NCI-H1105 treated with DMSO at 0.1 percent for 48 hours (cell line): ENCODE measurements at places on chromosomes 1 and 21.

- no peak for DNase-seq
These were observed 295.0 kb downstream of the OMA1 start for GRCh38 chr1:58251430-58252073.

- no peak for DNase-seq
These were observed 24.4 kb upstream of the LEPR start for GRCh38 chr1:65395887-65396612.

- DNase-seq, result peak; percentile 46
These were observed 627 bp upstream of the GNB1 start for GRCh38 chr1:1891349-1892078.

- DNase-seq, result peak; percentile 1
These were observed 30.5 kb downstream of the SLC30A1 start for GRCh38 chr1:211548321-211549091.

GRCh38 chr1:61523893-61524605, 200.9 kb downstream of the TM2D1 start:
- DNase-seq, result no peak

DNA sequence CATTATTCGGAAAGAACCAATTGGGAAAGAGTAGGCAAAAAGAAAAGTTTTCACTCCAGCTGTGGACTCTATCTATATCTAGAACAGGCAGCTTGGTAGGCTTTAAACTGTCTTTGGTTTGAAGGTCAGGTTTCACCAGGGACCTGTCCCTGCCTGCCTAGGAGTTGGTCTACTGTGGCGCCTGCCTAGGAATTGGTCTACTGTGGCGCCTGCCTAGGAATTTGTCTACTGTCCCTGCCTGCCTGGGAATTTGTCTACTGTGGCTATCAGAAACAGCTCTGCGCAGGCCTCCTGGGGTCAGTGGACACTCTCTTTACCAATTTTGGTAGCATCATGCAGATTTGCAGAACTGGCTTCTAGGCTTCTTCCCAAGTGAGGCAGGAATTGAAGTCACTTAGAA, 13.8 kb downstream of the USP25 start:
- no peak for DNase-seq

GRCh38 chr21:16667395-16667794, 845.4 kb upstream of the CXADR start:
- no peak for DNase-seq

DNA sequence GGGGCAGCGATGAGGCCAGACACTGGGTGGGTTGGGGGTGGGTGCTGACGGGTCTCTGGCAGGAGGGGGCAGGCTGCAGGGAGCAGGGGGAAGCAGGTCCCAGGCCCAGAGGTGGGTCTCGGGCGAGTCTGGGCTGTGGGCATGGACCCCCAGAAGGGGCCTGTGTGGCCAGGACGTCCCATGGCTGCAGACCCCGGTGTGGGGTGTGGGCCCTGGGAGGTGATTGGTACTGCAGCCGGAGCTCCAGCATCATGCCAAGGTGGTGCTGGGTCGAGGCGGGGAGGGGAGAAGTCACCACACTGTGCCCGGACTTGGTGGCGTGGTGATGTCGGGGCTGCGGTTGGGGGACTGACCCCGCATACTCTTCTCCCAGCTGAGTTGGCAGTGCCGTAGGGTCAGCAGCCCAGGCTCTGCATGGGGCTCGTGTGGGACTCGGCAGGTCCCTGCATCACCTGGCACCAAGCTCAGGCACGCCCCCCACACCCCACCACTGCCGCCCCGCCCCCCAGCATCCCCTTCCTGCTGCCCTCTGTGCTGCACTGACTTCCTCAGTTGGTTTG, 31.2 kb downstream of the PRKCZ start:
- DNase-seq, result no peak

DNA sequence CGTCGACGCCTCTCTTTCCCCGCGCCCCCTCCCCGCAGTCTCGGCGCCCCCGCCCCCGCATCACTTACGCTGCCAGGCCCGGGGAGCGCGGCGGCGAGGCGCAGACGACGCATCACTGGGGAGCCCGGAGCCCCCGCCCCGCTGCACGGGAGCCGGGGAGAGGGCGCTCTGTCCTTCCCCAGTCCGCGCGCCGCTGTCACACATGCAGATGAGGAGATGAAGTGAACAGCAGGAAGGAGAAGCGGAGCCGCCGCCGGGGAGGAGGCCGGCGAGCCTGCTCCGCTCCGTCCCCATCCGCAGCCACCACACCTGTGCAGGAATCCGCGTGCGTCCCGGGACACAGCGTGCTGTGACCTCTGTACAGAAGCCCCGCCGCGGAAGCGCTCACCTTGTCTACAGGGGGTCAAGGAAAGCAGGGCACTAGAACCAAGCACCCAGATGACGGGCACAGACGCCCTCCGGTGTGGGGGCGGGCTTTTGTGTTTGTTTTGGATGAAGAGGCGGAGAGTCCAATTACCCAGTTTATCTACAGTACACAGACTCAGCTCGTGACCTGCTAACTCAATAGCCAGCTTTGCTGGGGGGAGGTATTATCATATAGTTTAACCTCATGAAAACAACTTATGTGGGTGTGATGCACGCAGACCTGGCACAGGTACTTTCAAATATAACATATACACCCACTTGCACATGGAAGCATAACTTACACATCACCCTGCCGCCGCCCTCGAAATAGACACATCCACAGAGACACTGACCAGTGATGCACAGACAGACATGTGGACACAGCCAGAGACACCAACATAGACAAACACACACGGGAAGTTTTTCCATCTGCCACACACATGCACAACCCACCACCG, 12.4 kb downstream of the KLHDC8A start:
- DNase-seq, result peak; percentile 48

- no peak for DNase-seq
These were observed 100.5 kb upstream of the NEK7 start for GRCh38 chr1:198056255-198056654.

GRCh38 chr1:100440075-100440809, 87.9 kb downstream of the CDC14A start:
- no peak for DNase-seq

GRCh38 chr1:58190267-58190988, 356.1 kb downstream of the OMA1 start:
- no peak for DNase-seq

- DNase-seq, result no peak
These were observed 14.0 kb downstream of the AK2 start for GRCh38 chr1:33022650-33023200.

DNA sequence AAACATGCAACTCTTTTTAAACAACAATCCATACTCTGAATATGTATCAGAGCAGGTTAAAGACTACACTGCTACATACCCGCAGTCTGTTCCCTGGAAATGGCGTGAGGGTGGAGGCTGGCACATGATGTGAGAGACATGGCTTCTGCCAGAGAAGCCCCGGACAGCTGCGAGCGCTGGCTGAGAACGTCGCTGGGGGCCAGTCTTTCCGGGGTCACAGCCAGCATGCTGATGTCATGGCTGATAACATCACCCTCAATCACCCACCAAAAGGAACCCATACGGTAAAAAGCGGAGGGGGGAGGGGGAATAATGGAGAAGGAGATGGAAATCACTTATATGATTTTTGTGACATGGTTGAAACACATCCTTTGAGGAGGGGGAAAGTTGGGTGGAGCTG, 29.1 kb downstream of the C1orf198 start:
- no peak for DNase-seq

GRCh38 chr21:43825936-43826622, 36.7 kb downstream of the RRP1 start:
- peak; percentile 48 for DNase-seq

DNA sequence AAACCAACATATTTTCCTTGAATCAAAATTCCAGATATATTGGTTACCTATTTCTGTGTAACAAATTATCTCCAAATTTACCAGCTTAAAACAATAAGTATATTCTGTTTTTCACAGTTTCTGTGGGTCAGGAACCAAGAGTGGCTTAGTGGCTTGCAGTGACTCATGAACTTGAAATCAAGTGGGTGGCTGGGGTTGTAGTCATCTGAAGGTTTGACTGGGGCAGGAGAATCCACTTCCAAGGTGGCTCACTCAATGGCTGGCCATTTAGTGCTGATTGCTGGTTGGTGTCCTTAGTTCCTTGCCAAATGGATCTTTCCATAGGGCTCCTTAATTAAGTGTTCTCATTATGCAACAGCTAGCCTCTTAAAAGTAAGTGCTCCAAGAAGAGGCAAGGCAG, 43.8 kb downstream of the ALG14 start:
- DNase-seq, result no peak

DNA sequence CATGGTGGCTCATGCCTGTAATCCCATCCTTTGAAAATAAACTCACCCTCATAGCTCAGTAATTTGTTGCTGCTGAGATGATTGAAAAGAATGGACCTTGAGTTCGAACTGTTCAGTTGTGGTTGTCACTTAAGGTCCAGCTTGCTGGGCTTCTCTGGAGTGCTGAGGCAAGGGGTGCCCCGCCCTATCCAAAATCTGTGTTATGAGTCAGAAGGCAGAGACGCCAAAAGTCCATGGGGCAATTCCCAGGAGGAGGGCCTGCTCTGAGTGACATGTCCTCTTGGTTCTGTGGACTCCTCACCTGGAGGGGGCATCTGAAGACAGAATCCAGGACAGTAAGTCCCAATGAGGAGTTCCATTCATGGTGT, 64.8 kb downstream of the MYOM3 start:
- no peak for DNase-seq

GRCh38 chr1:54696262-54696661, 19.4 kb upstream of the TTC4 start:
- DNase-seq, result no peak

GRCh38 chr1:111538343-111539025, 35.1 kb upstream of the ADORA3 start:
- no peak for DNase-seq

DNA sequence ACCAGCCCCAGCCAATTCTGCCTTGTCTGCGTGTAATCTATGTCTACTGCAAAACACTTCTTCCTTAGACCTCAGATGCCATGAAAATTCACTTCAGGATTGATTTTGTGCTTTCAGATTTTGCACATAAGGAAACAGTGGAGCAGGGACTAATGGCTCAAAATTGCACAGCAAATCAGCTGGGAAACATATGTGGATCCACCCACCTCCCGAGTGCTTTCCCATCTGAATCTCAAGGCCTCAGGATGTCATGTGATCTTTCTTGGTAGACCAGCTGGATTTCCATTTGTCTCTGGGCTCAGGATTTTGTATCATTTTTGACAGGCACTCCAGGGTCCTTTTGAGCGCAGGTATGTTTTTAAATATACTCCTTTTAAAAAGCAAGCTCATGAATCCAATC, 158.6 kb downstream of the MIS18A start:
- no peak for DNase-seq

DNA sequence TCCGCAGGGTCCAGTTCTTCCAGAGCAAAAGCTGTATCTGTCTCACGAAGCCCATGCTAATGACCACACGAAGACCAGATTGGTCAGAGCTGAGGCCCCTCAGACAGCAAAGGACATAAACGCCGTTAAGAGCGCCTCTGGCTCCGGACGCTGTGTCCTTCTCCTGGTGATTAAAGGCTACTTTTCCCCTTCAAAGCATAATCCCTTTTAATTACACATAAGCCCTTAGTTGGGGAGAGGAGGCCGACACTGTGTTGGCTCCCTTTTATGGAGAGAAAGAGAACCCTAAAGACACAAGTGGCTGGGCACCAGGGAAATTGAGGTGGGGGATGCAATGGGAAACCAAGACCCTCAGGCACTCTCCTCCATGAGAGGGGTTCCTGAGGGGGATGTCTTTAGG, at the start of gene ABCA4:
Gene ABCA4 (minus strand): TSS at position 158 of the 400 bp plus-strand sequence. CDS start 103 bp downstream, at position 55.
- no peak for DNase-seq

DNA sequence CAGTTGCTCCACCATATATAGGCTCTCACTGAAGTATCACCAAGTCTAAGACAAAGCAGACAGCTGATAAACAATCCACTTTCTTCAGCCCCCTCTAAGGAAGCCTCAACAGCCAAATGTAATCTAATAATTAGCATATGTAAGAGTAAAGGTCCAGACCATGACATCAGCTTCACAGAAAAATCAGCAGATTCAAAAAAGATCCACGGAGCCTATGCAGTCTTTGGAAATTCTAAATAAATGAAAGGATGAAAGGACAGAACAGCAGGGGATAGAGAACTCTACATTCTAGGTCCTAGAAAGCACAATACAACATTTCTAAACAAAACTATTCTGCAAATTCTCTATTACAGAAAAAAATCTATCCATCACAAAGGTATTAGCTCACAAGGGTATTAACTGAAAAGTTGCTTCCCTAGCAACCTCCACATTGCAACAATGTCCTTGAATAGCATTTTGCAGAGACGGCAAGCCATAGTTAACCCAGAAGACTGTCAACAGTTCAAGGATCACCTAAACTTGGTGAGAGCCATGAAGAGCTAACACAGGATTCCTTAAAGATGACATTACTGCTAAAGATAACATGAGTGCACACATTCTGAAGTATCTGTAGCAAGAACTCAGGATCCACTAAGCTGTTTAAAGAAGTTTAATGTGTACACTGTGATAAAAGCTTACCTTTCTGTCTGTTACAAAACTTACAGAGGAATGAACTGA, 74.3 kb downstream of the SIPA1L2 start:
- DNase-seq, result no peak

DNA sequence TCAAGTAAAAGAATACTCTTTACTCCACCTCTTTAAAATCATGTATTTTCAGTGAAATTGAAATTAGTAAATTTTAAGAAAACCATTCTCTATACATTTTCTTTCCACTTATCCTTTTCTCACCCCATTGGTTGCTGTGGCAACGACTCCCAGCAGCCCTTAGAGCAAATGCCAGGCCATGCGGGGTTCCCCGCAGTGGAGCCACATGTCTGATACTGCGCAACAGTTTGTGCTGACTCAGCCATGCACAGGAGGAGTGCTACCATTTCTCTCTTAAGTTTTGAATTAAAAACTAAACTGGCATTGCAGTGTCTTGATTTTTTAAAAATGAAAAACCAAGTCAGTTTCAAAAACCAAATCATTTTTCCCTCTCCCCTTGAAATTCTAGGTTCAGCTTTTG, 214.1 kb upstream of the L1TD1 start:
- no peak for DNase-seq

- DNase-seq, result no peak
These were observed 62.6 kb downstream of the ABL2 start for GRCh38 chr1:179166663-179167417.

- DNase-seq, result no peak
These were observed 477 bp downstream of the SNAP47 start for GRCh38 chr1:227735539-227736285.

- no peak for DNase-seq
These were observed 20.4 kb downstream of the CCT8 start for GRCh38 chr21:29053011-29053553.

DNA sequence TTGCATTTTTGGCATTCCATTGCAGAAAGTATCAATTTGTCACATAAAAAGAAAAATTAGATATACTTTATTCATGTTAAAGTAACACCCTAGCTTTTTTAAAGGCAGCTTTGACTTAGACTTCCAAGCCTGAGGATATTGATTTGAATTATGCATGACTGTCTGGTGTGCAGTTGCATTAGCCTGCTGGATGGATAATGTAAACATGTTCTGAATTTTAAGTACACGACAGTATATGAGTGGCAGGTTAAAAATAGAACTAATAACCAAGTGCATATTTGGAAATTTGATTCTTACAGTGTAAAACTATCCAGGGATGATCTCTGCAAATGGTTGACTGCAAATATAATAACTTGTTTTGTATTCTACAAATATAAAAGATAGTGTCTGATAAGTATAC, 124.0 kb downstream of the SYT14 start:
- DNase-seq, result no peak
